ENCODE measurements at places on chromosomes 7 and 10.

GRCh38 chr10:44413416-44413815 is 28.5 kb upstream of the CXCL12 start:
- DNase-seq: no peak

- no peak for DNase-seq
Observed at GRCh38 chr7:47170516-47170915, 411.4 kb downstream of the TNS3 start.

DNA sequence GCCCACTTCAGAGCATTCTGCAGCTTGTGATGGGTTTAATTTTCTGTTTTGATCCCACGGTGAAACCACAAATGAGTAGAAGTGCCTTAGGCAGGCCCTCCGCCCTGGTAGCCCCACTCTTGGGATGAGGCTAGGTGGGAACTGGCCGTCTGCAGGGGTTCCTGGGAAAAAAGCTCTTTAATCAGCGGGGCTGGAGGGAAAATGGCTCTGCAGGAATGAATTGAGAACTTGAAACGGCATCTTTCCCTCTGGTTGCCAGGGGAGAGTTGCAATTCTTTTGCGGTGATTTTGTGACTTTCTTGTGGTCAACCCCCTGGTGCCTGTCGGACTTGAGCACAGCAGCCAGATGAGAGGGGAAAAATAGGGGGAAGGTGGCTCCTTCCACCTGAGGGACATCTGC is 32.7 kb downstream of the COL26A1 start:
- no peak for DNase-seq

GRCh38 chr10:3820255-3820654 is 35.2 kb upstream of the KLF6 start:
- no peak for DNase-seq

DNA sequence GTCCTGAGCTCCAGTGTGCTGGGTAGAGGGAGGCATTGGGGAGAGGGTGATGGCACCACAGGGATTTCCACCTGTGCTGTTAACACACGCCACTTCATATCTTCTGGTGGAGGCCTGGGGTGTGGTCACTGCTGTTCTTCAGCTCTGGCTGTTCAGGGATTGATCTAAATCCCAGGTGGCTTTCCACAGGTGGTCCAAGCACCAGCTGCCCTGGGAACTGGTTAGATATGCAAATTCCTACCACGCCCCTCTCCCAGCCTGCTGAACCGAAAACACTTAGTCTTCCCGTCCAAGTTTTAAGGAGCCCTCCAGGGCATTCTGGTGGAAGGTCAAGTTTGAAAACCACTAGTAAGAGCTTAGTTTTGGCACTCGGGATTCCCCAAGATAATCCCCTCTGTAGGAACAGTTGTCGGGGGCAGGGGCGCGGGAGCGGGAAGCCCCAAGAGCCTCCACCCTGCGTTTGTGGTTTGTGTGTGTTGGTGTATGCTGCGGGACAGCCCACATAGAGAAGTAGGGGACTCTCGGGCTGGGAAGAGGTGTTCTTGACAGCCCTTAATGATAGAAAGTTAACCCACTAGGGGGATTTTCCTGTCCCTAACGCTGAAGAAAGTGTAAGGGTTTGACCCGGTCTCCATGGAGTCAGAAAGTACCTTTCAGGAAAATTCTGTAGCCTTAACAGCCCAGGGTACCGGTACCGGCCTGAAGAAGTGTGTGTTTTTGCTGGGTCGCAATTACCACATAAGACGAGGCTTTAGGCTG is 5.1 kb downstream of the DEPP1 start:
- DNase-seq: peak; percentile 10

GRCh38 chr7:107922886-107923285 is 31.9 kb downstream of the DLD start:
- no peak for DNase-seq
